Muscle of leg (tissue), 16 donors: ENCODE measurements at places on chromosomes 2 and 18.

- peak; percentile 33 for DNase-seq
These were observed 58.7 kb downstream of the THADA start for GRCh38 chr2:43537137-43537536.

- no peak for DNase-seq
These were observed 1332.6 kb upstream of the CELF4 start for GRCh38 chr18:38898167-38898566.

DNA sequence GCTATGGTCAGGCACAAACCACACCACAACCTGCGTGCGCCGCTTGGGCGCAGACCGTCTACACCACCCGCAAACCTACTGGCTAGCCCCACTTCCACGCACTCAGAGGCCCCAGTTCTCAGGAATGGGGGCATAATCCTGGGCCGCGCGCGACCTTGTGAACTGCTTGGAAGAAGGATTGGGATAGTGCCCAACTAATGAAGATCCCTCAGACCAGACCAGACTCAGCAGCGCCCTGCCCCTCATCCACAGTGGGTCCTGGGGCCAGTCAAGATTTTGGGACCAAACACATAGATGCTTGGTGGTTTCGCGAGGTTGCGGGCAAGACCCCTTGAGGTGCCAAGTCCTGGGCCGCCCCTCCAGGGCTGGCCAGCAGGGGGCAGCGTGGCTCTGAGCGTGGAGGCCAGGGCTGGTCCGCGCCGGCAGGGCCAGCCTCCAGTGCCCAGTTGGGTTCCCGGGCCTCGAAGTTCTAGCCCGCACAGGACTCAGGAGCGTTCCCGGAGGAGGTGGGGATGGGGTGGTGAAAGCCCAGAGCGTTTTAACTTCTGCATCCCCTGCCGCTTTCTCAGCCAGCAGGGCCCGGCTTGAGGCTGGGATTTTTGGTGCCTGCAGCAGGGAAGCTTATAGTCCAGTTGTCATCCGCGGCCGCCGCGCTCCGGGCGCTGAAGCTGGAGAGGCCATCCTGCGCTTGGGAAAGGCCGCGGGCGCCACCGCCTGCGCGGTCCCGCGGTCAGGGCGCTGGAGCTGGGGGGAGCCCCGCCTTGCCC is 8.3 kb downstream of the OSR1 start:
- DNase-seq, result peak; percentile 74

DNA sequence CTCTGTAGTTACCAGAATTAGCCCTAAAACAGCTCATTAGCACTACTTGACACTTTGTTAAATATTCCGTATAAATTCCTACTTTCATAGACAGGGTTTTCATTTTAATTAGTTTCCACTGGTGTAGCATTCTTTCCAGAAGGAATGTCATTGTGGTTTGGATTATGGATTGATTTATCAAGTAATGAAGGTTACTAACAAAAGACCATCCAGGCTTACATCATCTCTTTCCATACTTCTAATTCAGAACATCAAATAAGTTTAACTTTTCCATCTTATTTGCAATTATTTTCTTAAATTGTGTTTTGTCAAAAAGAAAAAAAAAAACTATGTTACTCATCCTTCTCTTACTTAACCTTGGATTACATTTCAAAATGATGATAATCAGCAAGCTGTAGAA is 231.8 kb upstream of the SPOPL start:
- DNase-seq, result no peak

DNA sequence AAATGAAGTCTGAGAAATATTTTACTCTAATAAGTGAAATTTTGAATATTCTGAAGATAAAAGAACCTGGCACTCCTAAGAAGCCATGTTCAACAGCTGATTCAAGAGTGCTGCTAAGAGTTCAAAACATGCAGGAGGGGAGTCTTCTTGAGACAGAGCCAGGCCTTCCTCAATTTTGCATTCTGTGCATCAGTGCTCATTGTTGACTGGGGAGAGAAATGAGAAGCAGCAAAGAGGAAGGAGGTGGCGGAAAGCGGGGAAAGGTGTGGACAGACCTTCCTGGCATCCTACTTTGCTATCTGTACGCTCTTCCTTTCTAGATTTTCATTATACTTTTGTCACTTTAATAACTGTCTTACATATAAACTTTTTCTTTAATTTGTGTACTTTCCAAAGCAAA is 29.7 kb upstream of the TXNDC2 start:
- no peak for DNase-seq

GRCh38 chr18:76913583-76913982 is 91.2 kb downstream of the ZNF236 start:
- no peak for DNase-seq

DNA sequence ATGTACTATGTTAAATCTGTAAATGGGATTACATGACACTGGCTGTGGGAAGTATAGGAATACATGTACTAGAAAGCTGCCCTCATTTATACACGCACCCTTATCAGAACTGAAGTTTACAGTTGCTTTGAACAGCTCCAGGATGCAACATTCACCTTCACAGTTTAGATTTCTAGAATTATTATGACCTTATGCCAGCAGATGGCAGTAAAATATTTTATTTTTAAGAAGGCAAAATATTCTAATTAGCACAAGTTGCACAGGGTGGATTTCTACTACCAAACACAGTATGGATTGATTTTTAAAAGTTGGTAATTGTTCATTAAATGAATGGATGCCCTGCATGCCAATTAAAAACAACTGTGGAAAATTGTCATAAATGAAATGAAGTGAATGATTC is 670.4 kb downstream of the KCNJ3 start:
- DNase-seq, result peak; percentile 3

DNA sequence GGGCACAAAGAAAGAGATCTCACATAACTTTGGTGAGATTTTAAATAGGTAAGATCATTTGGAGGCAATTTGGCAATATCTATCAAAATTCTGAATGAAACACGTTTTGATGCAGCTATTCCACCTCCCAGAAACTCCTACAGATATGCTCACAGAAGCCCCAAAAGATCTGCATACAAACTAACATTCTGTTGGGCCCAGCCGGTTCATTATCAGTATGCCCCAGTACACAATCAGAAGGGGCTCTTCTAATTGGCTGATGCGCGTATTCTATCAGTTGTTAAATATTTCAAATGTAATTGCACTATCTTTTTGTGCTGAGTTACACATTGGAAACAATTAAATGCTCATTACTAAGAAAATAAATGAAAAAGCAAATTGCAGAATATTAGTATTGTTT is 7.1 kb upstream of the TGIF1 start:
- no peak for DNase-seq

DNA sequence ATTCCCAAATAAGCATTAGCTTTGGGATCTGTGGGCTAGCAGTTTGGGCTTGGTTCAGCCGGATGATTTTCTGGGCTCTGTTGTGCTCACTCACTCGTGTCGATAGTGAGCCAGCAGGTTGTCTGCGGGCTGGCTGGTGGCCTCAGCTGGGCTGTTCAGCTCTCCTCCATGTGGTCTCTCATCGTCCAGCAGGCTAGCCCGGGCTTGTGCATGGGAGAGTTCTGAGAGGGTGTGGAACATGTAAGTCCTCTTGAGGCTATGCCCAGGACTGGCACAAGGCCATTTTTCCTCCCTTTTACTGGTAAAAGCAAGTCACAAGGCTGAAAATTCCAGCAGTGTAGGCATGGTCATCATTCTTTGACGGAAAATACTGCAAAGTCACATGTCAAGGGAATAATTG is 38.5 kb downstream of the NTSR2 start:
- no peak for DNase-seq

DNA sequence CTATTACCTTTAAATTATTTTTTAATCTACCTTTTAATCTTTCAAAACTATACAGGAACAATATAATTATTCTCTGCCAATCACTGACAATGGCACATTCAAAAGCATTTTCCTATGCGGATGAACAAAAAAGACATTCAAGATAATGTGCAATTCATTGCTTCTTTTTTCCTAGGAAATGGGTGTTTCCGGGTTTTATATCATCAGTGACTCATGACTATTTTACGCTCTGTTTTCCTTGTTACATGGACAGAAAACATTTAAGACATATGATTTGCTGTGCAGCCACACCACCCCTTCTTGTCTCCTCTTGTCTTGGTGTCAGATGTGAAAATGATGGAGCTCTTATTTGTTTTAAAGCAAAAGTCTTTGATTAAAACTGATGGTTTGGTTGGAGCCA is 184.7 kb upstream of the LINC00305 start:
- no peak for DNase-seq

DNA sequence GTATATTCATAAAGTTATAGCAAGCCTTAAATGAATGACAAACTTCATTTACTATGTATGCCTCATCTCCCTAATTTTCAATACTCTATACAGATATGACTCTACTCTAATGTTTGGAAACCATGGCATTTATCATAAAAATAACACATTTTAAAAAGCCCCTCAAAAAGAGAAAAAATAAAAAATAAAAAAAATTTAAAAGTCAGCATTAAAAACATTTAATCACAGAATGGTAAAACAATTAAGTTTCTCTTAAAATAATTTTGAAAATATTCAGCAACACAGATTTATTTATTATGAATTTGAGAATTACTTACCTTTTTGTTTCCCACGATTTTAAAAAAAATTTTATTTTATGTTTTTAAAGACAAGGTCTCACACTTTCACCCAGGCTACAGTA is 65.0 kb upstream of the CDKL4 start:
- no peak for DNase-seq

- no peak for DNase-seq
These were observed 186.6 kb downstream of the MGAT5 start for GRCh38 chr2:134440336-134440909.

DNA sequence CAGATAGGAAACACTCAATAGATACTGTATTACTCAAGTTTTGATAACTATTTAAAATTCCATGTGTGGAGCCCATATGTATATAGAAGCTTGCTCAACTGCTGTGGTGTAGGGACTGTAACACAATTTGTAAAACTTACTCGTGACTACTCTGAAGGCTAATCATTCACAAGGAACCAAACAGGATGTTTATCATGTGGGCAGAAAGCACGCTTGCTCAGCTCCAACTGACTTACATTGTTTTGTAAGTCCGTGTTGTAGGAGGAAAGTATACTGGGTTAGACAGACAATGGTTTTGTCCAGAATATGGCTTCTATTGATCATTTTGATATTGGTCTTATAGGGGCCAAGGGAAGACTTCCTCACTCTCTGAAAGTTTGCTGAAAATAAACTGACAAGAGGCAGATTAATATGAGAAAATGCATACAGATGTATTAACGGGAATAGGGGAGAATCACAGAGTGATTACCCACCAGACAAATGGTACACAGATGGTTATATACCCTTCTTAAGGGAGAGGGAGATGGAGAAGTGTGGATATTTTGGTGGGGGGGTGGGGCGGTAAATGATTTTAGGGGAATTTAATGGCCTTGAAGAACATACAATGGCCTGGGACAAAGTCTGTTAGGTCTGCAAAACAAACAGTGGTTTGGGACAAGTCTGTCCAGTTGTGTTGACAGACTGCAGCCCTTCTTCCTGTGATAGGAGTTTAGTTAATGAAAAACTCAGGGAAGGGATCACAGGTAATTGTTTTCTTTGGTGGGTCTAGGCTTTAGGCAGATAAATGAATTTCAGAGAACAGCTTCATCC is 259.3 kb upstream of the SP5 start:
- no peak for DNase-seq

GRCh38 chr18:72091369-72091768 is 452.8 kb downstream of the CBLN2 start:
- no peak for DNase-seq

GRCh38 chr2:188527141-188527540 is 235.5 kb downstream of the GULP1 start:
- DNase-seq, result peak; percentile 92

DNA sequence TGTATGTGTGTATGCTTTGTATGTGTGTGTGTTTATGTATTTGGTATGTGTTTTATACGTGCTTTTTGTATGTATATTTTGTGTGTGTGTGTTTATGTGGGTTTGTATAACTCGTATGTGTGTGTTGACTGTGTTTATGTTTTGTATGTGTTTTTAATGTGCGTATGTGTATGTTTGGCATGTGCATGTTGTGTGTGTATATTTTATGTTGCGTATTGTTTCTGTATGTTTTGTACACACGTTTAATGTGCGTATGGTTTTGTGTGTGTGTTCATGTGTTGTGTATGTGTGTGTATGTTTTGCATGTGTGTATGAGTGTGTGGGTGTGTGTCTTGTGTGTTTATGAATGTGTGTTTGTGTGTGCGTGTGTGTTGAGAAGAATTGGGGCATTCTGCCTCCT is 55.2 kb upstream of the NCK2 start:
- DNase-seq, result no peak

- DNase-seq, result peak; percentile 87
These were observed 39.5 kb upstream of the FHL2 start for GRCh38 chr2:105438104-105438929.

DNA sequence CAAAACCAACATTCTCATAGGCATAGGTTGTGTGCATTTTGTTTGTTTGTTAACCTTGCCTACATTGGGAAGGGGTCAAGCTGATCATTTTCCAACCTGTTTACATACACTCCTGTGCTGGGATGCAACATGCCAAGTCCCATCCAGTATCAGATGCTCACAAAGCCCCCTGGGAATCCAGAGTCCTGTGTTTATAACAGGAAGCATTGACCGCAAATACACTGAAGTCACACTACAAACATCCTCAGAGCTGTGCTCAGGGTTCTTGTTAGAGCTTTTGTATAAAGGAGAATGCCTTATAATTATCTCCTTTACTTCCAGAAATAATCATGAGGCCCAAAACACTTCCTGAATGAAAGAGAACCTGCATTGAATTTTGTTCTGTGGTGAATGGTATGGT is 488.7 kb upstream of the TCF4 start:
- DNase-seq, result no peak

DNA sequence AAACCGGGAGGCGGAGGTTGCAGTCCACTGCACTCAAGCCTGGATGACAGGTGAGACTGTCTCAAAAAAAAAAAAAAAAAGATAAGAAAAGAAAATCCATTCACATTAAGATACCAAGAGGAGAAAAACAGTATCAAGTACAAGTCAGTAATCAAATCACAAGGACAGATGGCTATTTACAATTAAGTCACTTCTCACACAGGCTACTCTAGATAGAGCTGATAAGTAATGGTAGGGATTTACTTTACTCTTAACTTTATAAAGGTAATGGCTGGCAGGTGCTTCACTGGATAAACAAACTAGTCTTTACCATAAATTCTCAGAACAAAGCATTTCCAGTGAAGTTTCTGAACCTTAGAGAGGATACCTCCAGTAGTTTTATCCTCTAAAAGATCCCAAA is 11.5 kb downstream of the SF3B1 start:
- no peak for DNase-seq

DNA sequence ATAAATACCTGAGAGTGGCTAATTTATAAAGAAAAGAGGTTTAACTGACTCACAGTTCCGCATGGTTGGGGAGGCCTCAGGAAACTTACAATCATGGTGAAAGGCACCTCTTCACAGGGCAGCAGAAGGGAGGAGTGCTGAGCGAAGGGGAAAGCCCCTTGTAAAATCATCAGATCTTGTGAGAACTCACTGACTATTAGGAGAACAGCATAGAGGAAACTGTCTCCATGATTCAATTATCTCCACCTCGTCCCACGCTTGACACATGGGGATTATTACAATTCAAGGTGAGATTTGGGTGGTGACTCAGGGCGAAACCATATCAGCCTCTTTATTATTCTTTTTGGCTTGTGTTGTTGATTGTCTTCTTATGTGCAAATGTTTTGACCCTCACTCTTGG is 76.2 kb downstream of the WDR7 start:
- no peak for DNase-seq
